ENCODE measurements at places on chromosomes 3 and 15.

DNA sequence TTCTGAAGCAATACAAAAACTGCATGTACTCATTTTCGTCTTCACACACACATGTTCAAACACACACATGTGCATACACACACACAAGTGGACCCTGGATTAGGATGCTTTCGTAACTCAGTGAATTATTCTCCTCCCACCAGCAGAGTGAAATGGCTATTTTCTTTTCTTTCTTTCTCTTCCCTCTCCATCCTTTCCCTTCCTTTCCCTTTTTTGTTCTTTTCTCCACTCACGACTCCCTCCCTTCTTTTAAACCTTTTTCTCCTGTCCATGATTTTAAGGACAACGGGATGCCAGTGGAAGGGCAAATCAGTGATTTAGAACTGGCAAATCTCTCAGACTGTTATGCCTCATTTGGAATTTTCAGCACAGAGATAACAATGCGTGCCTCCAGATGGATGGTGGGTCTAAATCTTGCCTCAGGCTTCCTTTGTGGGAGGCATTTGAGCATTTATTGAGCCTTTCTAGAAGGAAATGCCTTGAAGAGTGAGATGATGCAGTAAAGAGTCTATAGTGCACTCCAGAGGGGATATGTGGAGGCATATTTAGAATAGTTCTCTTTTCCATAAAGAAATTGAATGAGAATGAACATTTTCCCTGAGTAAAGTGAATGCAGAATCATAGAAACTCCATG is 130.4 kb upstream of the SLC7A14 start:
- no peak for DNase-seq

DNA sequence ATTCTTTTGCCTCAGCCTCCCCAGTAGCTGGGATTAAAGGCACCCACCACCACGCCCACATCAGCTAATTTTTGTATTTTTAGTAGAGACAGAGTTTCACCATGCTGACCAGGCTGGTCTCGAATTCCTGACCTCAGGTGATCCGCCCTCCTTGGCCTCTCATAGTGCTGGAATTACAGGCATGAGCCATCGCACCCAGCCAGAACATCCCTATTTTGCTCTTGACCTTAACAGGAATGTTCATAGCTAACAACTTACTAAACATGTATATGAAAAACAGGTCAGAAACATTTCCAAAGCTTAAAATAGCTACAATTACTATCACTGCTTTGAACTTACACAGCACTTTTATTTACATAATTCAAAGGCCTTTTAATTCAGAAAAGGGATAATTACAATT is 33.7 kb downstream of the UQCC5 start:
- DNase-seq = no peak

GRCh38 chr3:194879126-194879877 is 193.6 kb downstream of the FAM43A start:
- DNase-seq = no peak

DNA sequence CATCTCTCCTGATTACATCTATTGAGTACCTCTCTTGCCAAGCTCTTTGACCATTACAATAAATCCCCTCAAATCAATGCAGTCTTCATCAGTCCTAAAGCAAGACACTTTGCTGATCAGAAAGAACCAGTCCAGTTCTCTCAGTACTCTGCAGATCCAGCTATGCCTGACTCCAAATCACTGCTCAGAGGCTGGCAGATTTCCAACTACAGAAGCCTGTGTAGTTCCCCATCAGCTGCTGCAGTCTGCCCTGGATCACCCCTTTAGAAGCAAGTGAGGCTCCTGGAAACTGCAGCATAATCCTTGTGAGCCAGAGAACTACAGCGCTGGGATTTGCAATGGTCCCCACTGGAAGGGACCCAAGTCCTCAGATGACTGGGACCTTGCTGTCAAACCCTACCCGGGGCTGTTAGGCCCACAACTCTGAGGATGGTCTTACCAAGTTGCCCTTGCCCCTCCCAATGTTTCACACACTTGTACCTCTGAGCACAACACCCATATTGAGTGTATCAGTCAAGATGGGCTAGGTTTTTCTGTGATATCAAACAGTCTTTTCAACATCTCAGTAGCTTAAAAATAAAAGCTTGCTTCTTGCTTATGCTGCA is 81.9 kb upstream of the TOPAZ1 start:
- no peak for DNase-seq

GRCh38 chr3:94374439-94375161 is 311.7 kb downstream of the NSUN3 start:
- DNase-seq = no peak

All from left renal pelvis (tissue), 4 donors.